T1000 (cell line): ENCODE measurements at places on chromosomes 5 and 9.

DNA sequence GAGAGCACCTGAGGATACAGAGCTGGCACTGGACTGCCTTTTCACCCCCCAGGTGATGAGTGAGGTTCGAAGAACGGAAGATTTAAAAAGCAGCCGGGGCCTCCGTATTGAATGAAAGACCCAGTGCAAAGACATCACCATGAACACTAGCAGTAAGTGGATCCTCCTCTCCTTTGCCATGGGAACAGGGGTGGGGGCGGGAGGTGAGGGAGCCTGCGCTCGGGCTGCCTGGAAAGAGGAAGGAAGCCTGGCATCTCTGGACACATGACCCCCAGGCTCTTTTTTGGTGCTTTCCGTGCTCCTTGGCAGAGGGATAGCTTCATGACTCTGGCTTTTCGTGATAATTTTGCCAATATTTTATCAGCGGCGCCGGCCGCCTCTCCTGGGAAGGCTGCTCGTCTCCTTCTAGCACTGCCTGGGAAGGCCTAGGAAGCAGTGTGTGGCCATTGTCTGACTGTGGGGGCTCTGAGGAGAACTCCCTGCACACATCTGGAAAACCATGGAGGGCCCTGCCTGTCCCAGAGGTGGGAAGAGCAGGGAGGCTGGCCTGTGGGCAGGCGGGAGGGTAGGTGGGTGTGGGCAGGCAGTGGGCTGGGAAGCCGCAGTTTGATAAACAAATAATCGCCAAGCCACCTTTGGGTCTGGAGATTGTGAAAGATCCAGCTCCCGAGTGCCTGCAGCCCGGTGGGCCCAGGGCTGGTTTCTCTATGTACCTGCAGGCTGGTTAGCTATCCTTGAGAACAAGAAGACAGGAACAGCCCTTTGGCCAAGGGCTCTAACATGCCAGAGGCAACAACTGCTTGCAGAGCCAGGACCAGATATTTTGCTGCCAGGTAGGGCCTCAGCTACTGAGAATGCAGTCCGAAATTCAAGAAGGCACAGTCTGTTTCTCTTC, 911 bp downstream of the ABLIM3 start:
- DNase-seq = no peak

DNA sequence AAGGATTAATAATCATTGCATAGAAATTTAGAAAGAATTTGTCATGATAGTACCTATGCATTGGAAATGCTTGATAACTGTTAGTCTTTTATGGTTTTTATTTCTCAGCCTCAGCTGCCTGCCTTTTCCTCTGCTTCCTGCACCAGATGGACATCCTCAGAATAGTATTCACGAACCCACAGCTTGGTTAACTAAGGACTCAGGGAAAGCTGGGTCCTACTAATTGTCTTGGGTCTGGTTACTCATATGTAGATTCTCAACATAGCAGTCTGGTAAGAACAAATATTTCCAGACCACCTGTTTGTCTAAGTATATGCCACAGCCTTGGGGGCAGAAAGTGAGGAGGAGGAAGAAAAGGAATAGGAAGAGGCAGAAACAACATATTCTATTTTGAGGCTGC, 464.5 kb upstream of the SMARCA2 start:
- DNase-seq = no peak

- DNase-seq = peak; percentile 61
These were observed 10.3 kb upstream of the CRHBP start for GRCh38 chr5:76942581-76942980.

GRCh38 chr5:67971223-67971830, 244.2 kb upstream of the PIK3R1 start:
- DNase-seq = no peak

- DNase-seq = no peak
These were observed 1625.6 kb upstream of the ACO1 start for GRCh38 chr9:30758726-30759446.

DNA sequence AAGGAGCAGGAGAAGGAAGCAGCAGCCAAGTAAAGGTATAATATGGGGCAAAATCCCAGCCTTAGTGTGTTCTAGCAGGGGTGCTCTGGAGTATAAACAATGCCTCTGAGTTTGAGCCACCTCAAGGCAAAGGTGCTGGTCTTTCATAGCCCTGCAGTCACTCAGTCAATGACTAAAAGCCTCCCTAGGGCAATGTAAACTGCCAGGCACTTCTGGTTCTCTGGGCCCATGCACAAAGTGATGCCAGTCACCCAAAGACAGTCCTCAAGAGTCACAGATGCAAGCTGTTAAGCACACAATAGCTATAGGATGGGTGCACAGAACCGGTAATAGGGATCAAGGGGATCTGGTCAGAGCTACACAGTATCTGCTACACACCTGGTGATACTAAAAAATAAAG, 12.6 kb downstream of the ZBTB5 start:
- DNase-seq = no peak

- DNase-seq = no peak
These were observed 69.1 kb downstream of the IL6ST start for GRCh38 chr5:55925712-55926111.

GRCh38 chr5:158985492-158985891, 114.2 kb downstream of the EBF1 start:
- no peak for DNase-seq

DNA sequence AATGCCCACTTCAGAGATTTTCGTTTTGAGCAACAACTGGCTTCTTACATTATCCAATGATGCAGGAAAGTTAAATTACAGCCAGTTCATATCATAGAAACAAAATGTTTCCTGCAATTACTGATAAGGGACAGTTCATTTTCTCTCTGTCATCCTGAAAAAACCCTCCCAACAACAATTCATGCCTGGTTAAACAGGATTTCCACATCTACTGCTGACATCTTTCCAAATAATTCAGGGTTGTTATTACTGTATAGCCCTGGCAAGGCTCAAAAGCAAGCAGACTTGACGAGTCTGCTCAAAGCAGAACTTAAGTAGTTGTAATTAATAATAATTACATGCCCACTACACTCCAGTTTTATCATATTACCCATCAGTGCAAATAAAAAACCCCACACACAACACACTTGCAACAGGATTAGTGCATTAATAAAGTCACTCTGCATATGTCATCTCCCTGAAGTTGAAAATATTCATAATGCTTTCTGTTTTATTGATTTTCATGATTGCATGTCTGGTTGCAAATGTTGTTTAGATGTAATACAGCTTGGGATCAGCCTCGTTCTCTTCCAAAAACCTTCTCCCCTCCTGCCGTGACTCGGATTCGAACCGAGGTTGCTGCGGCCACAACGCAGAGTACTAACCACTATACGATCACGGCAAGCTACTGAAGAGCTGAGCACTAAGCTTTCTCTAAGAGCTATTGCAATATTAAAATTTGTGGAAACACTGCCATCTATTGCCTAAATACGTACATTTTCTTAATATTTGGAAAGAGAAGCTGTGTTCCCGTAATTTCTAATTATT, 119.6 kb upstream of the NFIB start:
- DNase-seq = no peak

DNA sequence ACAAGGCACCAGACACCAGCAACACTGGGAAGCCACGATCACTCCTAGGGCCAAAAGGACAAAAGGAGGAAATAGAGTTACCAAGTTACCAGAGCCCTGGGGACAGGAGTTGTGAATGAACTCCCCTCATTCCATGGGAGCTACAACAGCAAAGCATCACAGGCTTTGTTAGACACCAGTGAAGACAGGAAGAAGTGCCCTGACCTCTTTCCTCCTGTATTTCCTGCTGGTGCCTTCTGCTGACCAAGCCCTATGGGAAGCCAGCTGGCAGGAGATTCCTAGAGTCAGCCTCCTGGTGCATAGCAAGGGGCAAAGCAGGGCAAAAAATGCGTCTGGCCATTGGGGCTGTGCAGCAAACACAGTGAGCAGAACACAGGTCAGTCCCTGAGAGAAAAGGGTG, 374.7 kb downstream of the ZSWIM6 start:
- DNase-seq = no peak

DNA sequence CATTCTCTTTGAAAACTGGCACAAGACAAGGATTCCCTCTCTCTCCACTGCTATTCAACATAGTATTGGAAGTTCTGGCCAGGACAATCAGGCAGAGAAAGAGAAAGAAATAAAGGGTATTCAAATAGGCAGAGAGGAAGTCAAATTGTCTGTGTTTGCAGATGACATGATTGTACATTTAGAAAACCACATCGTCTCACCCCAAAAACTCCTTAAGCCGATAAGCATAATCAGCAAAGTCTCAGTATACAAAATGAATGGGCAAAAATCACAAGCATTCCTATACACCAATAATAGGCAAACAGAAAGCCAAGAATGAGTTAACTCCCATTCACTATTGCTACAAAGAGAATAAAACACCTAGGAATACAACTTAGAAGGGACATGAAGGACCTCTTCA, 21.0 kb upstream of the EPB41L4A start:
- DNase-seq = no peak

DNA sequence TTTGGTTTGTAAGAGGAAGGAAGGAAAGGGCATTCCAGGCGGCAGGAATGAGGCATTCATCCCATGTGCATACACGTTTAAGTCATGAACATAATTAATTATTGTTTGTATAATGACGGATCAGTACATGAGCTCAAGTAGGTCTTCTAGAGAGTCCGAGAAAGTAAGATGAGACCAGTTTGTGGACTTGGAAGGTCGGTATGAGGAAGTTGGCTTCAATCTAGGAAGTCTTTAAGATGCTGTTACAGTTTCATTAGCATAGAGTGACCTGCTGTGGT, 2.1 kb downstream of the GTF3C4 start:
- DNase-seq = no peak

DNA sequence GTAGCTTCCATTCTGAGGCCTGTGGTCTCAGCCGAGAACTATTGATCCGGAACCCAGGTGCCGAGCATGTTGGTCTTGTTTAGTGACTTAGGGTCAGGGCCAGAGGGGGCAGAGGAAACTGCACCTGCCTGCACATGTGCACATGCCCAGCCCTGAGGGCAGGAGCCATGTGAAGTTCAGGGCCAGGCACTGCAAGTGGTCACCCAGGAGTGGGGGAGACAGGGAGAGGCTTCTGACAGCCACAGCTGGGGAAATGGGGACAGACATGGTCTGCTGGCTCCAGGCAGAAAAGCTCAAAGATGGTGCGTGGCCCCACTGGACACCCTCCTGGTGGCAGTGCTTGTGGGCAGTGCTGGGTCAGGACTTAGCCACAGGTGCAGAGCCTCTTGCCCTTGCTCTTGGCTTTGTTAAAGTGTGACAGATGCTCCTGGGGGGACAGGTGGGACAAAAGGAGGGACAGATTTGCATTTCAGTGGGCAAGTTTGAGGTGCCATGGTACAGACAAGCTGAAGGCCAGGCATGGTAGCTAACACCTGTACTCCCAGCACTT, 134.4 kb downstream of the CACNA1B start:
- no peak for DNase-seq

- DNase-seq = no peak
These were observed 129.4 kb upstream of the ICE1 start for GRCh38 chr5:5293029-5293428.

GRCh38 chr5:29822521-29822920, 1371.0 kb upstream of the CDH6 start:
- no peak for DNase-seq

- no peak for DNase-seq
These were observed 5.3 kb downstream of the AQP3 start for GRCh38 chr9:33442125-33442524.

- DNase-seq = no peak
These were observed 181.9 kb upstream of the ADRA1B start for GRCh38 chr5:159734366-159734765.

DNA sequence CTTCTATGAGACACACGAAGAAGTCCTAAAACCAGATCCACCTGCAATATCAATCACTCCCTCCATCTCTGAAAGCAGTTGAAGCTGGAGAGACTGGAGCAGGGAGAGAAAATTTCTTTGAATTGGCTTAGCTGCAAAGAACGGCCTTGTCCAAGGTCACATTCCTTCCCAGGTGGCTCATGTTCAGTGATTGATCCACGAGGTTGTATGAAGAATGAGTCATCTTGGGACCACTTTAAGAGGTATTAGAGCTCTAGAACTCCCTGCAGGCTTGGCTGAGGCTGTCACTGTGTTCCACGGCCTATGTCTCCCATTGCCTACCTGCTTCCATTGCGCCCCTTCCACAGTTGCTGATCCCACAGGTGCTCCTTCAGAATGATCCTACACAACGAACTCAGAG, 68.2 kb downstream of the HMHB1 start:
- no peak for DNase-seq

DNA sequence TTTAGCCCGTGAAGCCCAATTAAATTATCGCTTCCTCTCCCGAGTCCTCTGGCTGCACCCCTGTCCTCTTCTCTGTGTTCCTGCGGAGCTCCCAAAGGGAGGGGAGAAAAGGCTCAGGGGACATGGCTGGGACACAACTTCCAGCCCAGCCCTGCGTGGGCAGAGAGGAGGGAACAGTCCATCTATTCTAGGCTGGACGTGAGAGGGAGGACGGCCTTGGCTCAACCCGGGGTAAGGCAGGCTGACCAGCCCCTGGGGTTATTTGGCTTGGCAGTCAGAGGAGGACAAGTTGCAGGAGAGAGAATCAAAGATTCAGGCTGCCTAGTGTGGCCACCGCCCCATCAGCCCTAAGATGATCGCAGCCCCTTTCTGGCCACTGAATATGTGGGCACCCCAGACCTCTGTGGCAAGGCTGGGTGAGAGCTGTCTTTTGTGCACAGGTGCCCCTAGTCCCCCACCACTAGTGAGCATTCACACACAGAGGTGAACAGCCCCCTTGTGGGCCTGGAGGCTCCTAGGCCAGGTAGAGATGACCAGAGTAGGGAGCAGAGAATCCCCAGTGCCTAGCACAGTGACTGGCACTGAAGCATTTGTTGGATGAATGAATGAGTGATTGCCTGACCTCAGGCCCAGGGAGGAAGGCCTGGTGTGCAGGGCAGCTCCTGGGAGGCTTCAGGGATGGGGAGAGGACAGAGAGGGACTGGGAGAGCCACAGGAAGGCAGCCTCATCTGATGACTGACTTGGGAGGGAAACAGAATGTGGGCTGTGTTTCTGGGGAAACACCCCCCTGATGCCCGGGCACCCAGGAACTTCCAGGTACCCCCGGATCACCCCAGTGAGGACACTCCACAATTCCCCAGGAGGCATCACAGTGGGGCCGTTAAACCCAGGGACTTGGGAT, 133.9 kb downstream of the C9orf50 start:
- DNase-seq = no peak

GRCh38 chr9:38288502-38288901, 104.0 kb upstream of the ALDH1B1 start:
- DNase-seq = no peak

- no peak for DNase-seq
These were observed 142.3 kb upstream of the KLF9 start for GRCh38 chr9:70556771-70557170.

- DNase-seq = no peak
These were observed 22.0 kb downstream of the MAP3K1 start for GRCh38 chr5:56837381-56837780.

DNA sequence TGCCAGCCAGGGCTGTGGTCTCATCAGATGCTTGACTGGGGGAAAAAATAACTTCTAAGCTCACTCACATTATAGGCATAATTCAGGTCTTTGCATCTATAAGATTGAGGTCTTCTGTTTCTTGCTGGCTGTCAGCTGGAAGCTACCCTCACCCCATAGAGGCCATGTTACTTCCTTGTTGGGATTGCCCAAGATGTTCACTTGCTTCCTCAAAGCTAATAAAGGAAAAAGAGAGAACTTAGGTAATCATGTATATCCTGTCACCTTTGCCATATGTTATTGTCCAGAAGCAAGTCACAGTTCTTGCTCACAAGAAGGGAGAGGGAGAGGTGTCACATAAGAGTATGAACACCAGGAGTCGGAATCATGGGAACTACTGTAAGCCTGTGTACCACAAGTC, 38.7 kb upstream of the ANKRD34B start:
- DNase-seq = no peak
